ENCODE measurements at places on chromosomes 13 and 19. TPM values are rescaled to one million over a fixed set of nuclear protein-coding genes. Genes with fewer than 3 reads are reported as not detected.

- DNase-seq: no peak
Observed at GRCh38 chr19:37929355-37929923, 22.4 kb downstream of the SIPA1L3 start.

DNA sequence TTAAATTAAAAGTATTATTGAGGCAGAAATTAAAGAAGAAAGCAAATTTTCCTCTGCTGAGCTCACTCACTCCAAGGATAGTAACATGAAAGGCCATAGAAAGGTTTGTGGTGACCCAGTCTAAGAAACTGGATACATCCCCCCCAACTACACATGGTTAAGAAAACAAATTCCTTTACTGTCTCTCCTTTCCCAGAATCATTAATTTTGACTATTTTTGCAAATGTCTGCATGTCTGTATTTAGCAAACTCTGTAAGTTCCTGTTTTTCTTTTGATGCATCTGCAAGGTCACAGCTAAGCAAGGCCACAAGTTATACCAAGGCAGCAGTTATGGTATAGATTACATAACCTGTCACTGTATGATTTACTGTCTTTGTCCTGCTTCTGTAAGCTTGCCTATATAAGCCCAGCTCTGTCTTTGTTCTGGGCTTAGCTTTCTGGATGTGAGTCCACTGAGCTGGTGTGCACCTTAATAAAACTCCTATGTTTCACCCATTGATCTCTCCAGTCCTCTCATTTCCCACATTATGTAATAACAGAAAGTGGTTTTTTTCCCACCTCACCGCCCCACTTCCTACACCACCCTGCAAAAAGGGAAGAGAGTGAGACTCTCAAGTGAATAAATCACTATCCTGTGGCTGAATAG lies 8.5 kb upstream of the ZNF83 start:
- no peak for DNase-seq

DNA sequence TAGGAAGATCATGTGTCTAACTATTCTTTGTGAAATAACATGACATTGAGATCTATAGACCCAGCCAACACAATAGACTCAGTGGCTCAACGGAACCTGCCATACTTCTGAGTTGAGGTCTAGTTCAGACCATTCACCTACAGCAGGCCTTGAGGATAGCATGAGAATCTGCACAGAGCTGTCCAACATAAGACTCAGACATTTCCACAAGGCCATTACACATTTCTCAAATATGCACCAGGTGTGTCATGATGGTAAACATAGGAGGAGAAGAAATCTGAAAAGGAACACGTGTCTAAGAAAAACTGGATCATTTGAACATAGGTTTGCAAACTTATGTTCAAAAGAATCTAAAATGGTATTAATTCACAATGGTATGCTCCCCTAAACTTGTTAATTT lies 421.4 kb downstream of the SLITRK6 start:
- DNase-seq: no peak

GRCh38 chr19:50794876-50795663 lies 4.9 kb downstream of the ACP4 start:
- DNase-seq: no peak

Gene TMEM272
- not detected for total RNA-seq

DNA sequence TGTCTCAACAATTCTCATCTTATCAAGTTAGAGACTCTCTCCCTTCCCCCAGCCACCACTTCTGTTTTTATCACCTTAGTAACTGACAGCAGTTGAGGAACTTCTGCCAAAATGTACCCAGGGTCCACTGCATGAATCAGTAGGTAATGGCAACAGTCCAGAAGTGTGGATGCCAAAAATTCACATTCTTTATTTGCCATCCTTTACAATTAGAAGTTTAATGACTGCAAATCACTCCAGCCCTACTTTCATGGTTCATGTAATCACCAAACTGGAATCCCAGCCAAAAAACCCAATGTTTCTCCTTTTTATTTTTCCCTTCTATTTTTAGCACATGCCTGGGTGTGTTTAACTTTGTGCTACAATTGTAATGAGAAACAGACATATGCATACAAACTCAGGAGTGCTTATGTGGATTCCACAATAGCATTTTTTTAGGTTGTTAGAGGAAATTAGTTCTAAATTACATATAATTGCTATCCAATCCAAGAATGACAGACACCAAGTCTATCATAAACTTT lies 243.5 kb downstream of the RGCC start:
- DNase-seq: no peak

DNA sequence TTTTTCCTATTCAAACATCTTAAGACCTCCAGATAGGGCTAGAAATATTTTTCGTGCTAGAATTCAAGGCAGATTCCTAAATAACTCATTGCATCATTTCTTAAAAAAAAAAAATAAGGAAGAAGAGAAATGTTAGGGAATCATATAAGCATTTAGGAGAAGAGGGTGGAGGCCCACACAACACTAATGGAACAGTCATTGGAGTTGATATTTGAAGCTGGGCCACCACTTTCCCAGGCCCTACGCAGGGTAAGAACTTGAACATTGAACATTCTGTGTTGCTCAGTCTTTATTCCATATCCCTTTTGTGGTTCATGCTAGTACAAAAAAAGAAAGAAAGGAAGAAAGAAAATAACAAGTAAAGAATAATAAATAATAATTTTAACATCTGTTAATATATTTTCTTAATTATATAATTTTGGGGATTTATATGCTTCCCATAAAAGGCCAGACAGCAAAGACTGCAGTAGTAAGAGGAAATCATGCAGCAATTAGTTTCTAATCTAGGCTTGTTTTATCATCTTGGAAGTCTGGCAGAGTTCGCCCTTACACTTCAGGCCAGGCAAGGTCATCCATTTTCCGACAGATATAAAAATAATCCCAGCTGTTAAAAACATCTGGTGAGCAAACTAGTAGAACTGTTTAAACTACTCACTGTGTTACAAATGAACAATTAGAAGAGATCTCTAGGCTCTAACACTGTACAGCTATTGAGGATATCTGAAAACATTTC lies 127.7 kb downstream of the FRY start:
- DNase-seq: no peak

All from glomerular endothelial cell (primary cell).